ENCODE measurements at places on chromosomes 7 and 10.

DNA sequence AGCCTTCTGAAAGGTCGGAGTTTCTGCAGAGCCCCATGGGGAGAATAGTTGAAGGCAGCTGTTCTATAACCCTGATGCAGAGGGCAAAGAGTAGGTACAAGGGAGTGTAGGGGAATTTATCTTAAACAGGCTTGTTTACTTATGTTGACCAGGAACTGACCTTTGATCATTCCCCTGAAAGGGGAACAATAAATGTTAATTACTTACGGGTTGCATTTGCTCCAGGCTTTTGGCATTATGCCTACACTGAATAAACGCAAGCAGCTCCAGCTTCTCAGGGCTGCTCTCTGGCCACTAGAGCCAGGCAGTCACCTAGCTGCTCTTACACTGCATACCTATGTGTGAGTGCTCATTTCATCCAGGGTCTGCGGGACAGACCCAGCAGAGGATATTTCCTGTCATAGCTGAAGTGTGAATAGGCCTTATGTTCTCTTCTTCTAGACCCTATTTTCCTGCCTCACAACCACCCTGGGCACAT lies 26.9 kb upstream of the ABCA13 start:
- no peak for DNase-seq

- no peak for DNase-seq
Observed at GRCh38 chr7:152862856-152863255, 103.3 kb downstream of the ACTR3B start.

DNA sequence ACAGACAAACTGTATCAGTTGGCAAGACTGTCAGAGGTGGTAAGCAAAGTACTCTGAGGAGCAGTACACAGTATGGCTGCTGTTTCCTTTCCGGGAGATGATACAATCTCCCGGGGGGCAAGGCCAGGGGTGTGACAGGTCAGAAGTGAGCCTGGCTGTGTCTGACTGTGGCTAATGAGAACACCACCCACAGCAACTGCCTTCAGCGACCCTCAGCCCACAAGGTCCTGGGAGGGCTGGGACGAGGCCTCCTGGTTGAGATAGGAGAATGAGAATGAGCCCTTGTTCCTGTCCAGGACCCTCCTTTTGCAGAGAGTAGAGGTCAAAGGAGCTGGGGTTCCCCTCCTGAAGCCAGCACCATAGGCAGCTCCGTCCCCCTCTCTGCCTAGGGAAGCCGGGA lies 421.7 kb downstream of the TCERG1L start:
- peak; percentile 23 for DNase-seq

DNA sequence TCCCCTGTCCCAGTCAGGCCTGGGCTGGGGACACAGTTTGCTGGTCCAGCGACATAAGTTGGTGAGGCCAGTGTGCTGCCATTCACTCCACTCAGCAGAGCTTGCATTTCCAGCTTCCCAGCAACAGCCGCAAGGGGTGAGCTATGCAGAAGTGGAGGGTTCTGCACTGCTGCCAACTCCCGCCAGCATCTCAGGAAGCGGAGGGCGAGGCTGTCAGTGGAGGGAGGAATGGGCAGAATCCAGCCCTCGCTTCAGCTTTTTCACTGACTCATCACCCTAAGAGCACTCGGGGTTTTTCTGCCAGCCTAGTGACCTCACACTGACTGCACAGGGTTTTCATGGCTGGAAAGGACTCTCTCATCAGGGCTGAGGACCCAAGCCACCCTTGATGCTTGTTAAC lies 625.1 kb upstream of the MKI67 start:
- no peak for DNase-seq

- DNase-seq = no peak
Observed at GRCh38 chr10:122126763-122127659, 138.0 kb downstream of the TACC2 start.

DNA sequence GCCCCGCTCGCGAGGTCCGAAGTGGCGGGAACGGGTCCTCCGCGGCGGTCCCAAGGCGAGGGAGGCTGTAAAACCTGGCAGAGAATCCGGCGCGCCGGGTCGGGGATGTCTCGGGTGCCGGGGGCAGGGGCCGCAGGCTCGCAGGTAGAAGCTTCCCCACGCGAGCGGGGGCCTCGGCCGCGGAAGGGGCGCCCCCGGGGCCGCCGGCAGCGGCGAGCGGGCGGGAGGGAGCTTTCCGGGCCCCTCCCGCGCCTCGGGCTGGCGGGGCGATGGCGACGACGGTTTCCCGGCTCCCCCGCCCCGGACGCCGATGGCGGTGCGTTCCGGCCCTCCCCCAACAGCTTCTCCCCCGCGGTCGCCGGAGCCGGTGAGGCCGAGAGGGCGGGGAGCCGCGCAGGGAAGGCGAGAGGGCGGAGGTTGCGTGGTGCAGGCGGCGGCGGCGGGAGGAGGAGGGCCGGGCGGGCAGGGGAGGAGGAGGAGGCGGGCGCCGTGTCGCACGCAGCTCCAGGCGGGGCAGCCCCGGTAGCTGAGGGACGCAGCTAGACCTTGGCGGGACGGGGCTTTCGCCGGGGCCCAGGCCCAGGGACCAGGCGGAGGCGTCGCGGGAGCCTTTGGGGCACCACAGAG lies at the start of gene CUL1:
Gene CUL1, plus strand, starts transcription at position 507 of the 627 bp plus-strand sequence. CDS start 31,220 bp downstream, outside the sequence.
- DNase-seq = peak; percentile 84

DNA sequence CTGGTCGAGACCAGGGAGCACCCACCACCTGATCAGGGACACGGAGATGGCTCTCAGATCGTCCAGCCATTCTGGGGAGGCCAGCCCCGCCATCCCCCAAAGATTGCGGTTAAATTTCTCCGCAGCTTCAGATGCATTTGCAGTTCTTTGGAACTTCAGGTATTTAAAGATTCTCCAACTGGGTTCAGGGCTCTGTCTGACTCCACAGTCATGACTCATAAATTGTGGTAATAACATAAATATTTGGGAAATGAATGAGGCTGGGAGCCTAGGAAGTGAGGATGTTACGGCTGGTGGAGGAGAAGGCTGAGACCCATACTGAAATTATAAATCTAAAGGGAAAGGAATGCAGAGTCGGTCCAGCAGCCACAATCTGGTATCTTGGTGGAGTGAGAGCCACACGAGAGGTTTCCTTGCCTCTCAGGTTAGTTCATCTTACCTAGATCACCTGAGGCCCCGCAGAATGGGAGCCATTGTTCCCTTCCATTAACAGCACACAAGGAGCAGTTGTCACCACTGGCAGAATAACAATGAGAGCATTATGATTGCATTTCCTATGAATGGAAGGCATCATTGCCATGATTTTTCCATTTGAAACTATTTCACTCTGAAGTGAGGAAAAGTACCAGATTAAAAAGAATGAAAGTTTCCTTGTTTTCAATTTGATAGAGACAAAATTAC lies 26.7 kb upstream of the DNAJB6 start:
- DNase-seq = no peak

GRCh38 chr10:106111246-106111645 lies 1053.3 kb downstream of the SORCS1 start:
- no peak for DNase-seq

DNA sequence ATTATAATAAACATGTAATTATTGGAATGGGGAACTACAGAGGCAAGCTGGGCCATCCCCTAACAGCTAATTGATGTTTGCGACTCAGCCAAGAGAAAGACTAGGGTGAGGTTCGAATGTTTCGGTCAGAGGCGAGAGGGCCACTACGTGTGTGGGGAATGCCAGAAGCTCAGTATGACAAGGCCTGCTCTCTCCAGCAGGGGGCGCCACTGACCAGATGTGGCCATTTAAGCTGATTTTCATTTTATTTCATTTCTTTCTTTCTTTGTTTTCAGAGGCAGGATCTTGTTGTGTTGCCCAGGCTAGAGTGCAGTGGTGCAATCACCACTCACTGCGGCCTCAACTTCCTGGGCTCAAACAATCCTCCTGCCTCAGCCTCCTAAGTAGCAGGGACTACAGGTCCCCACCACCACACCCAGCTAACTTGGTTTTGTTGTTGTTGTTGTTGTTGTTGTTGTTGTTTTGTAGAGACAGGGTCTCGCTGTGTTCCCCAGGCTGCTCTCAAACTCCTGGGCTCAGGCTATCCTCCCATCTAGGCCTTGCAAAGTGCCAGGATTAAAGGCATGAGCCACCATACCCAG lies 38.1 kb downstream of the TMEM130 start:
- peak; percentile 11 for DNase-seq

DNA sequence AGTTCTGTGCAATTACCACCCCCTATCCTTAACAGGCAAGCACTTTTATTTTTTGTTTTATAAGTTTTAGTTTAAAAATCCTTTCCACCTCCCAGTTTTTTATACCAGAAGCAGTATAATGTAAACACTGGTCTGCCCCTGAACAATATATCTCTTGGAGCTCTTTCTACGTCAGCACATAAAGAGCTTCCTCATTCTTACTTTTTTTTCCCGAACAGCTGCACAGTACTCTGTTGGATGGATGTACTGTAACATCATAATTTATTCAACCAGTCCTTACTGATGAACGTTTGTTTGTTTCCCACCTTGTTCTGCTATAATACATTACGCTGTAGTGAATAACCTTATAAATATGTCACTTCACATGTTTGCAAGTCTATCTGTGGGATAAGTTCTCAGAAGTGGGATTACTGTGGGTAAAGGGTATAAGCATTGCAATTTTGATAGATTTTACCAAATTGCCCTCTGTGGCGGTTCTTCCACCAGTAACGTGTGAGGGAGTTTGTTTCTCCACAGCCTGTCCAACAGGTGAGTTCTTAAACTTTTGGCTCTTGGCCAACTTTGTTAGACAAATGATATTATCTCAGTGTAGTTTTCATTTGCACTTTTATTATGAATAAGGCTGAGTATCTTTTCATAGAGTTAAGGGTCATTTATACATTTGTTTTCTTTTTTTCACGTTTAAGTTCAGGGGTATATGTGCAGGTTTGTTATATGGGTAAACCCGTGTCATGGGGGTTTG lies 32.8 kb downstream of the ADRA2A start:
- no peak for DNase-seq

DNA sequence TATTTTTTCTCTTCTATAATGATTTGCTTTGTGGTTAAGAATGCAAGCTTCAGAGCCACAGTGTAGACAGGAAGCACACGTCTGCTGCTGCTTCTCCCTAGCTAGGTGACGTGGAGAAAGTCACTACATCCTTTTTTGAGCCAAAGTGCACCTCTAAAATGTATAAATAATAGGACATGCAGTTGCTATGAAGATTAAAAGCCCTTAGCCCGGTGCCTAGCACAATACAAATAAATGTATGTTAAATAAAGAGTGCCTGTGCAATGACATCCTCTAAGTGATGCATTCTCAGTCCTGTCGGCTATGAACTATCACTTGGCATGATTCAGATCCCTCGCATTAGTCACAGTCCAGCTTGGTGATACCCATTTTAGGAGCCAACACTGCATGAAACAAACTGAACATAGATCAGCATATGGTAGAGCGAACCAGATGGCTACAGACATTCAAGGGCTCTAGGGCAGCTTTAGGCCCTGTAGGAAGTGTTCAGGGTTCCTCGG lies 4.8 kb upstream of the TRDMT1 start:
- peak; percentile 55 for DNase-seq

DNA sequence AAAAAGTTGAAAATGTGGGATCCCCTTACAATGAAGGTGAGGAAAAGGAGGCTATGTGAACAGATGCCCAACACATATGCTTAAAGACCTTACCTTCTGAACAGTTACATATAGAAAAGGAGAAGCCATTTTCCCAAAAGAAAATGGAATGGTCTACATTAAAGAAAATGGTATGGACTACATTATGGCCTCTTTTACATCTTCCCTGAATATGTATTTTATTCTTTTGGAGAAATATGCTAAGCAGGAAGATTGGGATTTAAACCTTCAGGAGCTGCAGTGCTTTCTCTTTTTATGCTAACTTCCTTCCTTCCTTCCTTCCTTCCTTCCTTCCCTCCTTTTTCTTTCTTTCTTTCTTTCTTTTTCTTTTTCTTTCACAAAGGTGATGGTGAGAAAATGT lies 155.4 kb downstream of the SEC23IP start:
- DNase-seq = no peak

DNA sequence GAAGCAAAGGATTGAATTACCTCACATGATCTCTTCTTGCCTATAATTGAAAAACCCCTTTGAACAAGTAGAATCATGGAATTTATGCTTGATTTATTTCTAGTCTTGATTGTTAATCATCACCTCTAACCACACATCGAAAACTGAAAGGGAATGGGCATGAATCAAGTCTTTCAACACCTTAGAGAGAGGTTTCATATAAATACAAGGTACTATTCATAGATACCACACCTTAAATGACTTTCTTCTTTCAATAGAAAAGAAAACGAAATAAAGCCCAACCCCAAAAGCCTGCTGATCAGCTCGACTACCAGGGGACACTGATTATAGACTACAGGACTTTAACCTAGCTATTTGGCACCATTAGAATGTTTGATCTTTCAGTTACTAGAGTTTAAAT lies 128.6 kb upstream of the PTPRZ1 start:
- DNase-seq = no peak

DNA sequence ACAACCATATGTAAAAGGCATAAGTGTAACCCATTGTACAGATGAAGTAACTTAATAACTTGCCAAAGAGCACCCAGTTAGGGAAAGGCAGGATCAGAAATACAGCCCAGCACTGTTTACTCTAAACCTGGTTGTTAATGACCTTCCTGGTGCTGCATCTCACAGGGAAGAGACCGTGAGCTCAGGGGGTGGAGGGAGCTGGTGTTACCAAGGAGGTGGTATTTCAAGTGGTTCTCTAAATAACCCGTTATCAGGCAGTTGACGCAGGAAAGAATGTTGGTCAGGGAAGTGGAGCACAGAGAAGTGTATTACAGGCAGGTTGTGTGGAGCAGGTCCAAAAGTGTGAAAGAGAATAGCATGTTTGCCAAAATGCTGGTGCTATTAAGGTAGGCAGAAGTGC lies 4.4 kb upstream of the ST7 start:
- DNase-seq = no peak

DNA sequence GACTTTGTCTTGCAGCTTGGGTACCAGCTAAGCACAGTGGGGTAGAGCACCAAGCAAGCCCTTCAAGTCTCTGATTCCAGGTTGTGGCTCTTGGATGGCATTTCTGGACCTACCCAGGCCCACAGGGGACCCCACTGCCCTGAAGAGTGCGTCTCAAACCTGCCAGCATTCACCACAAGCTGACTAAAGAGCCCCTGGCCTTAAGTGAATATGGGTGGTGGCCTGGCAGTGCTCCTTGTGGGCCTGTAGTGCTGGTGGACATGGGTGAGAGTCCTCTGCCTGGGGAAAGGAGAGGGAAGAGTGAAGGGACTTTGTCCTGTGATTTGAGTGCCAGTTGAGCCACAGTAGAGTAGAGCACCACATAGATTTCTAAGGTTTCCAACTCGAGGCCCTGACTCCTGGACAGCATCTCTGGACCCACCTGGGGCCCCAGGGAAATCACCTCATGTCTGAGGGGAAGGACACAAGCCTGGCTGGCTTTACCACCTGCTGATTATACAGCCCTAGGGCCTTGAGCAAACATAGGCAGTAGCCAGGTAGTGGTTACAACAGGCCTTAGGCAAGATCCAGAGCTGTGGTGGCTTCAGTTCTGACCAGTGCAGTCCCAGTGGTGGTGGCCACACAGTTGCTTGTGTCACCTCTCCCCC lies 23.7 kb downstream of the GSDME start:
- no peak for DNase-seq

DNA sequence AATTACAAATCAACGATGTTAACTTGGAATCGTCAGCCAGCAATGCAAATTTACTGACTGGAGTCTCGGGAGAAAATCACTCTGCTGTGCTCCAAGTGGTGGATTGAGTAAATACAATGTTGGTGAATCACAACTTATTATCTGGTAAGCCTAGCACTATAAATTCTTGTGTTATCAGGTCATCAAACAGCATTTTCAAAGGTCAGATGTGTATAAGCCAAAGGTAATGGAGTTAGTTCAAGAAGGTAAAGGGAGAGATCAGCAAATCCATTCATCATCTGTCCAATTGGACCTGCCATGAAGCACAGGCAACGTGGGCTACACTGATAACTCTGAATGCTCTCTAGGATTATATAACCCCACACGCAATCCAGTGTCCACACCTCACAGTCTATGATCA lies 13.9 kb downstream of the CUBN start:
- DNase-seq = no peak

- no peak for DNase-seq
Observed at GRCh38 chr10:69742928-69743602, 58.6 kb upstream of the COL13A1 start.
